ENCODE measurements at places on chromosomes 12 and 14. TPM values are rescaled to one million over a fixed set of nuclear protein-coding genes. Genes with fewer than 3 reads are reported as not detected.

The TESPA1 gene
- 0.74 TPM for total RNA-seq

GRCh38 chr12:124525455-124525854 is 42.0 kb downstream of the NCOR2 start:
- no peak for DNase-seq

DNA sequence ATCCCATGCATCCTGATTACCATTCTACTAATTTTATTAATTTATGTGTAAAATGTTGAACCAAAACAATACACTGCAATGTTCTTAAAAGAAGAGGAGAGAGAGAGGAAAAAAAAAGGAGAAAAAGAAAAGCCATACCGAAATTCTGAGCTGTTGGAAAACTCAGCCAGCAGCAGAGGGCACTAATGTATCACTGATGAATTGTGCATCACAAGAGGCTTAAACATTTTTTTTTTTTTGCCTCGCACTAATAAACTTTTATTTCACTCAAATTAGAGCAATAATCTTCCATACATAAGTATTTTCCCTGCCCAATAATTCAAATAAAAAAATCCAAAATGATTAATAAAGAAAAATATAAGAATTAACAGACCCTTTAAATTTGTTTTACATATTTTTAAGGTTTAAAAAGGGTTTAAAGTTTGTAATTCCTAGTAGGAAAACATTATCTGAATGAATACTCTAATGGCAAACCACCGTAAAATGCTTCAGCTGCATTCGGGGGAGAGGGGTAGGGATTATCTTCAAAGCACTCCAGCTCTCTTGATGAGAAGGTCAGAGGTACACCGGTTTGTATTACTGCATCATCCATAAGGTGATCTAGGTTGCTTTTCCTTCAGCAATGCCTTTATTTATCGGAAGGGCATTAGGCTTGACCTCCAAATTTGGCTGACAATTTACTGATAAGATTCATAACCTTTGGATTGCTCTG is 41.9 kb downstream of the ATP23 start:
- peak; percentile 34 for DNase-seq

DNA sequence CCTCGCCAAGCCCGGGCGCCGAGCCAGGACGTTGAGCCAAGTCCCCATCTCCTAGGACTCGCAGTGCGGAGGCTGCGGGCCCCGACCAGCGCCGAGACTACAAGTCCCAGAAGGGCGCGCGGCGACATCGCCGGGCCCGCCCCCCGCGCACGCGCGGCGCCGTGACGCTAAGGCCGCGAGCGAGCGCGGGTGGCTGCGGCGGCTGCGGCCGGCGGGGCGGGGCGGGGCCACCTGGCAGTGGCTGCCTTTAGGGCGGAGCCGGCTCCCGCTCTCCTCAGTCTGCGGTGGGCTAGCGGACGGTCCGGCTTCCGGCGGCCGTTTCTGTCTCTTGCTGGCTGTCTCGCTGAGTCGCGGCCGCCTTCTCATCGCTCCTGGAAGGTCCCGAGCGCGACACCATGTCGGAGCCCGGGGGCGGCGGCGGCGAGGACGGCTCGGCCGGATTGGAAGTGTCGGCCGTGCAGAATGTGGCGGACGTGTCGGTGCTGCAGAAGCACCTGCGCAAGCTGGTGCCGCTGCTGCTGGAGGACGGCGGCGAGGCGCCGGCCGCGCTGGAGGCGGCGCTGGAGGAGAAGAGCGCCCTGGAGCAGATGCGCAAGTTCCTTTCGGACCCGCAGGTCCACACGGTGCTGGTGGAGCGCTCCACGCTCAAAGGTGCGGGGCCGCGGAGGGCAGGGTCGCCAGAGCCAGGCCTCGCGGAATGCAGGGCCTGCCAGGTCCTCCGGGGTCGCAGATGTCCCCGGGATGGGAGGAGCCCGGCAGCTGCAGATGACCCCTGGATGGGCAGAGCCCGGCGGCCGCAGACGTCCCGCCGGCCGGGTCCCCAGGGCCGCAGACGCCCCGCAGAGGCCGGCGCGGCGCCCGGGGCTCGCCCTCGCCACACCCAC is at the start of gene DYNC1H1:
DYNC1H1 (plus strand) TSS at position 277 of the 884 bp plus-strand sequence; CDS start at position 396, 119 bp downstream.
- peak; percentile 97 for DNase-seq

- peak; percentile 70 for DNase-seq
These were observed at the start of gene SDS for GRCh38 chr12:113403435-113404415. Gene SDS (minus strand): TSS chr12:113403887. CDS start chr12:113399708, 4,179 bp downstream.

GRCh38 chr12:19740472-19741131 is 301.3 kb downstream of the AEBP2 start:
- no peak for DNase-seq

GRCh38 chr12:8890313-8891085 is 23.8 kb upstream of the PHC1 start:
- peak; percentile 37 for DNase-seq

- no peak for DNase-seq
These were observed 63.6 kb downstream of the CRADD start for GRCh38 chr12:93740751-93741150.

The PRICKLE1 gene
- 15.3 TPM for total RNA-seq

- no peak for DNase-seq
These were observed 62.3 kb downstream of the ETV6 start for GRCh38 chr12:11711651-11712327.

DNA sequence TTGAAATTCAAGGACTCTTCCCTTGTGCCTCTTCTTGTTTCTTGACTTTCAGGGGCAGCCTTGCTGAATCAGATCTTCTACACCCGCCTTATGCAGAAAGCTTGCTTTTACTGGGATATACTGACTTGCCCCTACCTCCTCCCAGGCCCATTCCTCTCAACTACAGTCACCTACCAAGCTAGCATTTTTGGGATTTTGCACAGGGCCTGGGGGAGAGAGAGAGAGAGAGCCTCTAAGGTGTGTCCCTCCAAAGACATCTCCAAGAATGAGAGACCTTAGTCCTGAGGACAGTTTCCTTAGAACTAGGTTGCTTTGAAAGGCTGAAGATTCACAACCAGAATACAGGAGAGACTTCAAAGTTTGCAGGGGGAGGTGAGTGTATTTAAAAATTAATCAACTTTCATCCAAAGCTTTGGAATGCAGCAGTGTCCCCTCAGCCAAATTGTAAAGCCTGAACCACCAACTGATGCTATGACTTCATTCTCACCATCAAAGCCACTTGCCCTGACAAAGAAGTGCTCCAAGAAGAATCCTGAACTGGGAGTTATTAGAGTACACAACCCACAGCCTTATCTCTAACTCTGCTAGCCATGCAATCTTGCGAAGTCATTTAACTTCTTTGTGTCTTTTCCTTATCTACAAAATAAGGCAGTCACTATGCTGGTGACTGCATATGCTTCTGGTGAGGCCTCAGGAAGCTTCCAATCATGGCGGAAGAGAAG is 96.1 kb upstream of the EGLN3 start:
- no peak for DNase-seq

DNA sequence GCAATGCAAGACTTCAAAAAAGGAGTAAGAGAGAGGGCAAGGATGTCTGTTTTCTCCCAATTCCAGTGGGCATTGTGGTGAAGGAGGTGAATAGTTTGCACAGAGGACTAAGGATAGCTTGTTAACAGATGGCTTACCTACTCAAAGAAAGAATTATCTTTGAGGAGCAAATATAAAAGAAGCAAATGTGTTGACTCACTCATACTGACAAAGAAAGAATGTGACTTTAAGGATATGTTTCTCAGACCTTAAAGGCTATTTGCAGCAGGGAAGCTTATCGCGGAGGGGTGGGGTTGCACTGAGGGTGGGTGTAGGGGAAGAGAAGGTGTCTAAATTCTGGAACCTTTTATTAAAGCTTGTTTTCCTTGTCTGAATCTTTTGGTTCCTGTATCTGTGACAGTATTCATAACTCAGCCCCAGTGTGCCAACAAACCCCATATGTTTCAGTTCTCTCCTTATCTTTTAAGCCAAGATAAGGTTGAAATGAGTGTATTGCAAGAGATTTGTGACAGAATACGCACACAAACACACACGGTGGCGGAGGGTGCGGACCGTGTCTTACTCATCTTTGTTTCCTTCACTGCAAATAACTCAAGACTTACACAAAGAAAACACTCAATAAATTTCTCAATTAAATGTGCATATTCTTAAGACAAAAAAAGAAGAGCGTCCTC is 146.4 kb upstream of the ARID2 start:
- peak; percentile 24 for DNase-seq

The EMP1 gene
- total RNA-seq: 304 TPM

DNA sequence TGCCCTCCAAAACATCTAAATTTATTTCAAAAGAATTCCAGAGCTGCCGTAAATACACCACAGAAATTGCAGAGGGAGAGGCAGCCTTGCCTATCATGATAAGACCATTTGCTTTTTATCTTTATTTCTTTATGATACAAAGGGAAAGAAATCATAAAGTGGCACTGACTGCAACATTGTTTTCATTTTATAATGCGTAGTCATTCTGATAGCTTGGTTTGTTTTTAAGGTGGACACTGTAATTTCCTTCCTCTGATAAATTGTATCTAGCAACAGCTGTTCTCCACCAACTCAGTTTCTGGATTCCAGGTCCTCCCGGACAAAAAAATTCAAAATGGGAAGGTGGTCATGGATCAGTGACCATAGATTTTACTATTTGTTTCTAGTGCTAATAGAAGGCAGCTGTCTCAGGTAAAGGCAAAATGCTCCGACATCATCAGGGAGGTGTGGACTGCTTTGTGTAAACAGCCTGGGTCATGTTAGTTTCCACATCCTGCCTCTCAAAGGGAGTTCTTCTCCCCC is 623 bp upstream of the TSPAN8 start:
- DNase-seq: no peak

- no peak for DNase-seq
These were observed 339.8 kb downstream of the PCNX1 start for GRCh38 chr14:71247106-71247505.

GRCh38 chr14:100058777-100059437 is 6.3 kb upstream of the EVL start:
- DNase-seq: no peak

The RNF212B gene
- total RNA-seq: not detected

- DNase-seq: peak; percentile 81
These were observed 7.9 kb downstream of the HDAC7 start for GRCh38 chr12:47811581-47812484.

The NINJ2 gene
- total RNA-seq: 7.0 TPM

DNA sequence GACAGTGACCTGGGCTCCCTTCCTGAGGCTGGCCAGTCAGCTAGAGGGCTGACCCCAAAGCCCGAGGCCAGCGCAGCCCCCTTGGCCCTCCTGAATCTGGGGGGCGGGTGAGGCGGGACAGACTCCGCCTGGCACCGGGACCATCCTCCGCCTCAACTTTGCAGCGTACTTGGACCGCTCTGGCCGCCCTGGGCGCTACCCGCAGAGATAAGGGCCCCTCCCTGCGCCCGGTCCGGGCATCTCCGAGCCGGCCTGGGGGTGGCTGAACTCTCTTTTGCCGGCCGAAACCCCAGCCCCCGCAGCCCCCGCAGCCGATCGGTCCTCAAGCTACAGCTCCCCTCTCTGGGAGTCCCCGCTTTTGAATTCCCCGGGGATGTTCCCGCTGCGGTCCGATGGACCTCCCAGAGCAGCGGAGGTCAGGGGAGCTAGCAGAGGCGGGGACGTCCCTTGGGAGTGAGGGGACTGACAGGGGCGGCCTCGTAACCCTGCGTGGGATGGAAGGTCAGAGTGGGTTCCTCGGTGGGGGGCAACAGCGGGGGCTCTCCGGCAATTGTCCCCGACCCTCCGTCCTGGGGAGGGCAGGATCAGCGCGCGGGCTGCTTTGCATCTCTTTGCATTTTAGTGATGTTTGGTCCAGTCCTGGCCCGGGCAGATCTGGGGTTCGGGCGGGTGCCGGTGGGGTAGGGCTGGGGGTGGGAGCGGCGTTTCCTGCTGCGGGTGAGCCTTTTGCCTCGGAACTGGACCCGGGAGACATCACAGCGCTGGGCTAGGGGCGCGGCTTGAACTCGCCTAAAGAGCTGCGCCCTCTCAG is at the start of gene CRIP1:
CRIP1 (plus strand) TSS at position 724 of the 811 bp plus-strand sequence. CDS start 374 bp downstream, outside the sequence.
- peak; percentile 57 for DNase-seq

GRCh38 chr12:106889326-106889725 is 66.4 kb upstream of the TMEM263 start:
- DNase-seq: no peak

- DNase-seq: no peak
These were observed 11.4 kb downstream of the RPS6KL1 start for GRCh38 chr14:74911704-74912103.

GRCh38 chr12:105840384-105840783 is 298.4 kb downstream of the NUAK1 start:
- no peak for DNase-seq

DNA sequence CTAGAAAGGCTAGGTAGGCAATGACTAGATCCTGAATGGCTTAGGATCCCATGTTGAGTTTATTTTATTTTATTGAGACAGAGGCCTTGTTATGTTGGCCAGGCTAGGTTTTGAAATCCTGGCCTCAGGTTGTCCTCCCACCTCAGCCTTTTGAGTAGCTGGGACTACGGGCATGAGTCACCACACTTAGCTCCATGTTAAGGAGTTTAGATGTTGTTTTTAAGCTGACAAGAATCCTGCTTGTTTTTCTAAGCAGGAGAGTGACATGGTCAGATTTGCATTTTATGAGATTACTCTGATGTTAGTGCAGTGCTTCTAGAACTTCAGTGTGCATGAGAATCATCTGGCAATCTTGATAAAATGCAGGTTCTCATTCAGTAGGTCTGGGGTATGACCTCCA is 14.5 kb downstream of the CCDC198 start:
- DNase-seq: no peak

The ATG14 gene
- total RNA-seq: 8.5 TPM

- peak; percentile 81 for DNase-seq
These were observed at the start of gene MANSC1 for GRCh38 chr12:12349711-12350665. Gene MANSC1 (minus strand): TSS chr12:12350242. CDS start chr12:12343314, 6,928 bp downstream.

DNA sequence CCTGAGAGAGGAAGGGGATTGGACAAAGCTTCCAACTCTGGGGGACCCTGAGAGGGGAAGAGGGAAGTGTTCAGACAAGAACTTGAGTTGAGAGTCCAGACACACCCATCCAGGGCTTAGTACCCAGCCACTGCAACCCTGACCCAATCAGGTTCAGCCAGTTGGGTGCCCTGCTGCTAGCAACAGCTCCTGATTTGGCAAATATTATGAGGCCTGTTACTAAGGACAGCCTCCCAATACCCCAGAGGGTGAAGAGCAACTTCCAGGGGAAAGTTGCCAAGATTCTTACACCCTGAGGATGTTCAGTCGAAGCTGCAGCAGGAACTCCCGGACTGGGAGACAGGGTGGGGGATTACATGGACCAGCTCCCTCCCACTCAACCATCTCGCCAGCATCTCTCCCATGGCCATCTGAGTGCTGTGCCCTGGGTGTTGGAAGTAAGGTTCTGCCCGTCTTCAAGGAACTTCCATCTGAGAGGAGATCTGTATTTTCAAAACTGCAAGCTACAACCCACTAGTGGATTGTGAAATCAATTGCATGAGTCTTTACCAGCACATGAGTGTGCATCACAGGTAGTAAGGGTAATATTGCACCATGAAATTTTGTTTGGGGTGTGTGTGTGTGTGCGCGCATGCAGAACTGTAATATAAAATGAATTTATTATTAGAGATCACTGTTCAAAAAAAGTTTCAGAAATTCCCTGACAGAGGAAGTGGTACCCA is 11.5 kb upstream of the KRT78 start:
- no peak for DNase-seq

DNA sequence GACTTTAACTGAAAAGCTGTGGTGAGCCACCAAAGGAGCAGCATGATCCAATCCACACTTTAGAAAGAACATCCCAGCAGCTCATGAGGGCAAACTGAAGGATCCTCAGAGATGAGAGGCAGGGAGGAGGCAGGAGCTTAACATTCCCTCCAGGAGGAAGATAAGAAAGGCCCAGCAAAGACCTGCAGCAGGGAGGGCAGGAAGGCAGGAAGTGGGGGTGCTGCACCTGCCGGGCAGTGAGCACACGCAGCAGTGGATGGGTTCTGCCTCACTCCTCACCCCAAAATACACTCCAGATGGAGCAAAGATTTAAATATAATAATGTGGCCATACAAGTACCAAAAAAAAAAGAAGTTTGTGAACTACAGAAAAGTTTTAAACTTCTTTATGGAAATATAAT is 48.4 kb downstream of the GCH1 start:
- no peak for DNase-seq

The KRT83 gene
- total RNA-seq: not detected

Data from left cardiac atrium (tissue), 4 donors.